ENCODE measurements at places on chromosomes 2 and 18. TPM values are rescaled to one million over a fixed set of nuclear protein-coding genes. Genes with fewer than 3 reads are reported as not detected.

The CRYBA2 gene
- total RNA-seq: not detected

The FAM124B gene
- total RNA-seq: 0.45 TPM

The ZAP70 gene
- total RNA-seq: 97.4 TPM

The KCNJ13 gene
- total RNA-seq: not detected

The RAX gene
- total RNA-seq: not detected

The ZC3H8 gene
- 34.7 TPM for total RNA-seq

The NOSTRIN gene
- total RNA-seq: not detected

DNA sequence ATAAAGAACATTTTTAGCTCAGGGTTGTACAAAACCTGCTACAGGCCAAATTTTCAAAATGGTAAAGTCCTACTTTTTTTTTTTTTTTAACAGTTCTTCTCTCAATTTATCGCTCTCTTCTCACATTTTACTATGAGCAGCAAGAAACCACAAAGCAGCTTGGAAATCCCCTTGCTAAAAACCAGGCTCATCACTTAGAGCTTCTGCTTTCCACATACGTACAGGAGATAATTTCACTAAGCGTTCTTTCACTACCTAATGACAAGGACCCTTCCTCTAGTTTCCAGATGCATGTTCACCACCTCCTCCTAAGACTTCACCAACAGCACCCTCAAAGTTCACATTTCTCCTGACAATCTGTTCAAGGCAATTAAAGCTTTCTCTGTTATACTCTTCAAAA is 294.9 kb upstream of the CYRIA start:
- H3K36me3 ChIP-seq: no peaks in the 10 kb centered on the region
- DNase-seq: no peak
- no peaks in the 10 kb centered on the region for H3K27me3 ChIP-seq
- H3K4me1 ChIP-seq: no peaks in the 10 kb centered on the region
- H3K4me3 ChIP-seq: no peak overlapping the region
- no peak overlapping the region for H3K27ac ChIP-seq

- no peaks in the 10 kb centered on the region for H3K27me3 ChIP-seq
- H3K4me3 ChIP-seq: no peak overlapping the region
- no peaks in the 10 kb centered on the region for H3K36me3 ChIP-seq
- DNase-seq: no peak
- H3K4me1 ChIP-seq: no peaks in the 10 kb centered on the region
These were observed 191.2 kb downstream of the NCKAP5 start for GRCh38 chr2:133377021-133377481.

- H3K36me3 ChIP-seq: no peaks in the 10 kb centered on the region
- no peak overlapping the region for H3K4me3 ChIP-seq
- H3K4me1 ChIP-seq: no peaks in the 10 kb centered on the region
- H3K27ac ChIP-seq: no peak overlapping the region
These were observed 164.1 kb upstream of the BOD1L2 start for GRCh38 chr18:56982766-56983165.

DNA sequence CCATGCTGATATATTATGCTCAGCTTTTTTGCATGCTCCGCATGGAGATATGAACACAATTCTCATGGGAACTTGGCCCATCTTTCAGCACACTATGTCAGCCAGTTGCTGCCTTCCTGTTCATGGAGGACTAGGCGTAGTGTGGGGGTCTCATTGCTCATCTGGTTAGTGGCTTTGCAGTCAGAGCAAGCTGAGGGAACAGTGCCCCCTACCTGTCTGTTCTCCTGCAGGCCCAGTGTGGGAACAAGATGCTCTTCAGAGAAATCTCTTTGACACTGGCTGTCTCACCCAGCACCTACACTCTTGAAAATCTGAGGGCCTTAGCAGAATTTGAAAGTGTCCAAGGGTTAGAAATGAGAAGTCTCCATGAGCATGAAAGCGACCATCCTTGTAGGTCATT is 47.1 kb downstream of the SPTBN1 start:
- no peaks in the 10 kb centered on the region for H3K4me1 ChIP-seq
- H3K4me3 ChIP-seq: no peak overlapping the region
- no peaks in the 10 kb centered on the region for H3K36me3 ChIP-seq
- no peak overlapping the region for H3K27ac ChIP-seq
- peaks cover 2% of the 10 kb centered on the region for H3K27me3 ChIP-seq

- H3K27me3 ChIP-seq: peaks cover 5% of the 10 kb centered on the region
- H3K4me3 ChIP-seq: no peak overlapping the region
- no peaks in the 10 kb centered on the region for H3K4me1 ChIP-seq
- H3K27ac ChIP-seq: no peak overlapping the region
These were observed 75.5 kb upstream of the TXNDC2 start for GRCh38 chr18:9810299-9810698.

- no peak for DNase-seq
- H3K27me3 ChIP-seq: no peaks in the 10 kb centered on the region
These were observed 240.2 kb downstream of the KCNS3 start for GRCh38 chr2:18118703-18119102.

- H3K4me1 ChIP-seq: no peaks in the 10 kb centered on the region
- no peaks in the 10 kb centered on the region for H3K27me3 ChIP-seq
- H3K27ac ChIP-seq: no peak overlapping the region
- no peaks in the 10 kb centered on the region for H3K36me3 ChIP-seq
- no peak for DNase-seq
These were observed 46.6 kb downstream of the HNMT start for GRCh38 chr2:138010890-138011289.

- no peak overlapping the region for H3K4me3 ChIP-seq
- DNase-seq: no peak
- H3K36me3 ChIP-seq: peaks cover 5% of the 10 kb centered on the region
- H3K27me3 ChIP-seq: peaks cover 30% of the 10 kb centered on the region
- H3K4me1 ChIP-seq: peaks cover 2% of the 10 kb centered on the region
- H3K27ac ChIP-seq: no peak overlapping the region
These were observed 2.9 kb downstream of the LRATD1 start for GRCh38 chr2:14635391-14635871.

- no peaks in the 10 kb centered on the region for H3K36me3 ChIP-seq
- H3K4me1 ChIP-seq: no peaks in the 10 kb centered on the region
- no peak overlapping the region for H3K4me3 ChIP-seq
- DNase-seq: no peak
- no peak overlapping the region for H3K27ac ChIP-seq
- no peaks in the 10 kb centered on the region for H3K27me3 ChIP-seq
These were observed 335.0 kb upstream of the TRIB2 start for GRCh38 chr2:12381543-12382325.

GRCh38 chr2:168731002-168731401 is 71.4 kb upstream of the NOSTRIN start:
- no peaks in the 10 kb centered on the region for H3K4me1 ChIP-seq
- H3K27me3 ChIP-seq: no peaks in the 10 kb centered on the region
- H3K4me3 ChIP-seq: no peak overlapping the region
- no peak overlapping the region for H3K27ac ChIP-seq
- no peak for DNase-seq
- no peaks in the 10 kb centered on the region for H3K36me3 ChIP-seq

DNA sequence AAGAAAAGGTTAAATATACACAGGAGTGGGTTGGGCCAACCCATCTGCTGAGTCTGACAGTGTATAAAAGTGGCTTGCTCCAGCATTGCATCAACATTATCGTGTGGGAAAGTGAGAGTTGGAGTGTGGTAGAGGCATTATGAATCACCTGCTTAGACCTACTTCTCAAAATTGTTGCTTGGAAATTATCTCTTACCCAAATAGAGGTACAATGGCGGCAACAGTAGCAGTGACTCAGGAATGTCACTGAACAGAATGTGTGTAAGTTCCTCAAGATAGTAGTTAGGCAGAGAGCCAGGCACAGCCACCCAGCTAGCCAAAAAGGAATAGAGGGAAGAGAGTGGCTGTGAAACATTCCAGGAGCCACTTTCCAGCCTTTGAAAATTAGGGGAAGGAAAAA is 616.0 kb downstream of the NUP35 start:
- no peaks in the 10 kb centered on the region for H3K4me1 ChIP-seq
- no peak for DNase-seq
- H3K27ac ChIP-seq: no peak overlapping the region
- no peak overlapping the region for H3K4me3 ChIP-seq
- no peaks in the 10 kb centered on the region for H3K27me3 ChIP-seq

GRCh38 chr2:48272199-48272598 is 257.8 kb upstream of the STON1 start:
- no peak overlapping the region for H3K27ac ChIP-seq
- peaks cover 8% of the 10 kb centered on the region for H3K36me3 ChIP-seq
- DNase-seq: no peak
- no peak overlapping the region for H3K4me3 ChIP-seq

DNA sequence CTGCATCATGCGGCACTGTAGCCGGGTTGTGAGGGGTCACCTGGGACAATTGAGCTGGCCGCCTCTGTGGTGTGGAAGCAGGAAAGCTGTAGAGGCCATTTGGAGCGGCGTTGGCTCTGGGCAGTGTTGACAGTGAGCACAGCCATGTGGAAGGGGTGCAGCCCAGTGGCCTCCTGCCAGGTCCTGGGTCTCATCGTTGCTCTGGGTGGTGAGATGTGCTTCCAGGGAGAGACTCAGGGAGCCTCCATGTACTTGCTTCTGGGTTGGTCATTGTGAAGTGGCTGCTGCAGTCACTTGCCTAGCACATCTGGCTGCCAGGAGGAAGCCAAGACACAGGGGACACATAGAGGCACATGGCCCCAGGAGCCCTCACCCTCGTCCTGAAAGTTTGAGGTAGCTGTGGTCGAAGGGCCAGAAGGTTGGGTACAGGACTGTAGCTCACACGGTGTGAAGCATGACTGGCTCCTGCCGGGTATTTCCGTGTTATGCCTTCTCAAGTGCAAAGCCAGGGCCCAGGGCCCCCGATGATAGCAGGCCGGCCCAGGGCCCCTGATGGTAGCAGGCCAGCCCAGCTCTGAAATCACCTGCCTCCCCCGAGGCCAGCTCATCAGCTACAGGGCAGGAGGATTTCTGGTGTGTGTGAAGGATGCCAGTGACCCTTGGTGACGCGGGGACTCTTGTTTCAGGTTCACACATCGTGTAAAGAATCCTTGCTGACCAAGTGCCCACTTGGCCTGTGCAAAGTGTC is 82.6 kb downstream of the DGKD start:
- H3K4me3 ChIP-seq: no peak overlapping the region
- DNase-seq: peak; percentile 31
- peaks cover 8% of the 10 kb centered on the region for H3K4me1 ChIP-seq
- peaks cover 11% of the 10 kb centered on the region for H3K36me3 ChIP-seq
- no peak overlapping the region for H3K27ac ChIP-seq
- no peaks in the 10 kb centered on the region for H3K27me3 ChIP-seq

DNA sequence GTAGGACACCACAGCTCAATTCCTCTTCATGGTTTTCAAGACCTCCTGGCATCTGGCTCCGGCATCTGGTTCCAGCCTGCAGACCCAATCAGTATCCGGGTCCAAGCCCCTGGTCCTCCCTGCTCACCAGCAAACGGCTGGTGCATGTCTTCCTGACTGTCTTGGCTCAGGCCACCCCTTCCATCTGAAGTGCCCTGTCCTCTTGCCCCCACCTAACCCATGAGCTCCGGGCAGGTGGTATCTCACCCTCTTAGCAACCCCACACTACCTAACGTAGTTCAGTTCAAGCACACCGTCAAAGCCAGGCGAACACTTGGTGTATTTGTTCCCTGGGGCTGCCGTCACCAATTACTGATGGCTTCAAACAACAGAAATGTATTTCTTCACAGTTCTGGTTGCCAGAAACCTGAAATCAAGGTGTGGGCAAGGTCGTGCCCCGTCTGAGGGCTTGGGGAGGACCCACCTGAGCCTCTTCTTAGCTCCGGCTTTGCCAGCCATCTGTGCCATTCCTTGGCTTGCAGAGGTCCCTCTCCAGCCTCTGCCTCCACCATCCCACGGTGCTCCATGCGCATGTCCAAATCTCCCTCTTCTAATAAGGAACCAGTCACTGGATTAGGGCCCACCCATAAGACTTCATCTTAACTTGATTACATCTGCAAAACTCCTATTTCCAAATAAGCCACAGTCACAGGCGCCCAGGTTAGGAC is 47.2 kb upstream of the ID2 start:
- DNase-seq: no peak
- no peaks in the 10 kb centered on the region for H3K4me1 ChIP-seq
- H3K27me3 ChIP-seq: no peaks in the 10 kb centered on the region
- H3K27ac ChIP-seq: peak overlapping the region; percentile 36
- H3K4me3 ChIP-seq: no peak overlapping the region
- no peaks in the 10 kb centered on the region for H3K36me3 ChIP-seq

DNA sequence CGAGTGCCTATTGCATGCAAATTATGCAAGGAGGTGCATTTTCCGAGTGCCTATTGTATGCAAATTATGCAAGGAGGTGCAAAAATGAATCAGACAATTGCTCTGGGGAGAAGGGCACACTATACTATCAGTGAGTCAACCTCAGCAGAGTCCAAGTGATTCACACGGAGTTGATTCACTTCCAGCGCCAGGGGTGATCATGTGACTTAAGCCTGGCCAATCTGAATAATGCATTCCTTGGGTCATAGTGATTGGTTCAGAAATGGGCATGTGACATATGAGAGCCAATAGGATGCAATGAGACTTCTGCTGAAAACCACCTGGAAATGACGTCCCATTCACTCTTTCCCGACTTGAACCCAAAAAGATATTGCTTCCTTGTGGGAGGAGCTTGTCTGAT is 152.2 kb downstream of the DAW1 start:
- no peak overlapping the region for H3K27ac ChIP-seq
- H3K27me3 ChIP-seq: no peaks in the 10 kb centered on the region
- no peaks in the 10 kb centered on the region for H3K4me1 ChIP-seq
- no peaks in the 10 kb centered on the region for H3K36me3 ChIP-seq
- H3K4me3 ChIP-seq: no peak overlapping the region
- no peak for DNase-seq

Data from natural killer cell treated with Interleukin-12 subunit alpha and Interleukin-12 subunit beta and Interleukin-15 and Interleukin-18, amount 100 ng/mL, for 72 hours (primary cell).